Stimulated activated CD8-positive, alpha-beta memory T cell treated with anti-CD3 and anti-CD28 coated beads, Interleukin-7, amount 100 ng/mL, for 24 hours (primary cell): ENCODE measurements at places on chromosomes 12 and 14.

- no peak for DNase-seq
Observed at GRCh38 chr14:79438696-79439342, 772.5 kb downstream of the DIO2 start.

DNA sequence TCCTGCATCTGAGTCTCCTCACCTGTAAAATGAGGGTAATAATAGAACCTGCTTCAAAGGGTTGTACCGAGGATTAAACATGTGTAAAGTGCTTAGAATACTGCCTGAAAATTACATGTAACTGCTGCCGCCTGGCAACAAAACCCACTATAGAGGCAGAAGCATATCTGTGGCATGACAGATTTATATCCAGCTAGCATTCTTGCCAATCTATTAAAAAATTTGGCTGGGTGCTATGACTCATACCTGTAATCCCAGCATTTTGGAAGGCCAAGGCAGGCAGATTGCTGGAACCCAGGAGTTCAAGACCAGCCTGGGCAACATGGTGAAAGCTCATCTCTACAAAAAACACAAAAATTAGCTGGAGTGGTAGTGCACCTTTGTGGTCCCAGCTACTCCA, 16.4 kb upstream of the KSR2 start:
- no peak for DNase-seq

DNA sequence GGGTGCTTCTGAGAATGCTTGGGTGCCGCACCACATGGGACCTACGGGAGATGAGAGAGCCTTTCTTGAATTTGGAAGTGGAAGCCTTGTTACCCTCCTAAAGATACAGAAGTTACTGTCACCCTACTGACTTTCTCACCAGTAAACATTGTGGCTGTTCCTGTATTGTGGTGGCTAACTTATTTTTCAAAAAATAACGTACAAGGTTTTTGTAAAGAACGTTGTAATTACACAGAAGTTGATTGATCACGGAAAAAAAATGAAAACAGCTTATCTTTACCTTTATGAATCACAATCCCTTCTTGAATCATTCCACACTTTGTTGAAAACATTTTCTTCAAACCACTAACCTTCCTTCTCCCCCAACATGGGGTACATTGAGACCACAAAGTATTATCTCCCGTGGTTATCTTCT, 22.0 kb upstream of the PPFIBP1 start:
- no peak for DNase-seq

DNA sequence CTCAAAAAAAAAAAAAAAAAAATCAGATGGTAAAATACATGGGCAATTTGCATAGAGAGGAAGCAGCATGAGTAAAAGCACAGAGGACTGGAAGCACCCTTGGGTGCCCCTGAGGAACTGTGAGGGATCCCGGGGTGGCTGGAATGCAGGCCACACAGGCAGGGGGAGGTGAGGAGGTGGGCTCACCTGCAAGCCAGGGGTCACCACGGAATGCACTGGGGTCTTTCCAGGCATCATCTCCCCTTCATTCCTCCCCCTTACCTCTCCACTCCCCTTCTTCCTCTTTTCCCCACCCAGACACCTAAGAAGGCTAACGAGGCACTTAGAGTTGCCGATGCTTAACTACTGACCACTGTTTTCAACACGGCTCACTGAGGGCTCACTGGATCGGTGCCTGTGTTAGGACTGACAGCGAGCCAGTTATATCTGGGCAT, 14.4 kb upstream of the HIP1R start:
- no peak for DNase-seq

- no peak for DNase-seq
Observed at GRCh38 chr12:19886639-19887064, 447.4 kb downstream of the AEBP2 start.

- no peak for DNase-seq
Observed at GRCh38 chr12:98439981-98440581, 75.3 kb upstream of the TMPO start.

- DNase-seq: no peak
Observed at GRCh38 chr14:23469906-23470403, 452 bp downstream of the NGDN start.

GRCh38 chr12:4106621-4107020, 166.9 kb upstream of the CCND2 start:
- no peak for DNase-seq

- DNase-seq: no peak
Observed at GRCh38 chr14:57875296-57875695, 9.4 kb upstream of the SLC35F4 start.

DNA sequence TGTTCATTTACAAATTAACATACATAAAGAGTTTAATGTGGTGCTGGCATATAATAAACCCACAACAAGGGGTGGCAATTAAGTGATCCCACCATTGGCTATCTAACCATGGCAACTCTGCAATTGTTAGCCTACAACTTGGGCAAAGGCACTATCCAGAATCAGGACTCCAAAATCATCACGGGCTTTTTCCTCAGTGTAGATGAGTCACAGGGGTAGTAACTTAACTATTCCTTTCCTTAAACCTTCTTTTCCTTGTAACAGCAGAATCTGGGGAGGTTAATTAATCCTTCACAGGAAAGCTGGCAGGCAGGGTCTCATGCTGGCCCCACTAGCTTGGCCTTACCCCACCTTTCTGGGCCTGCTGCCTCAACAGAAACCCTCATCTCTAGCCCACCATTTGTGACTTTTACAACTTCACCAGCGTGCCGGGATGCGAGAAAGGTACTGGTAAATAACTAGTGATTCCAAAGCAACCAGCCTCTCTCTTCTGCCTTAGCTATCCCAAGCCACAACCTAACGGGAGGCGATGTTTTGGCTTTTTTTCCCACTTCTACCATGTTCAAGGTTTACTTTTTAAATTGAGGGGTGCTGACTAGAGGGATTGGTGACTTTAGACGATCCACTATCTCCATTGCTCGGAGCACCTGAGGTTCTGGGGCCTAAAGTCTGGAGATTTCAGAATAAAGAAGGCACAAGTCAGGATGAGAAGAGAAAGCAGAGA, 744 bp downstream of the ATP5MC2 start:
- no peak for DNase-seq

DNA sequence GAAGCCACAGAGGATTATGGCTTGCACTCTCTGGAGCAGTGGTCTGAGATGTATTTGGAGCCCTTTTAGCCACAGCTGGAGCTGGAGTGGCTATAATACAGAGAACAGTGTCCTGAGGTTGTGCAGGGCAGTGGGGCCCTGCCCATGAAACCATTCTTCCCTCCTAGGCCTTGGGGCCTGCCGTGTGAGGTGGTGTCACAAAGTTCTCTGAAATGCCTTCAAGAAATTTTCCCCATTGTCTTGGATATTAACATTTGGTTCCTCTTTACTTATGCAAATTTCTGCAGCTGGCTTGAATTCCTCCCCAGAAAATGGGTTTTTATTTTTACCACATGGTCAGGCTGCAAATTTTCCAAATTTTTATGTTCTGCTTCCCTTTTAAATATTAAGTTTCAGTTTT, 79.3 kb downstream of the UNC79 start:
- no peak for DNase-seq

DNA sequence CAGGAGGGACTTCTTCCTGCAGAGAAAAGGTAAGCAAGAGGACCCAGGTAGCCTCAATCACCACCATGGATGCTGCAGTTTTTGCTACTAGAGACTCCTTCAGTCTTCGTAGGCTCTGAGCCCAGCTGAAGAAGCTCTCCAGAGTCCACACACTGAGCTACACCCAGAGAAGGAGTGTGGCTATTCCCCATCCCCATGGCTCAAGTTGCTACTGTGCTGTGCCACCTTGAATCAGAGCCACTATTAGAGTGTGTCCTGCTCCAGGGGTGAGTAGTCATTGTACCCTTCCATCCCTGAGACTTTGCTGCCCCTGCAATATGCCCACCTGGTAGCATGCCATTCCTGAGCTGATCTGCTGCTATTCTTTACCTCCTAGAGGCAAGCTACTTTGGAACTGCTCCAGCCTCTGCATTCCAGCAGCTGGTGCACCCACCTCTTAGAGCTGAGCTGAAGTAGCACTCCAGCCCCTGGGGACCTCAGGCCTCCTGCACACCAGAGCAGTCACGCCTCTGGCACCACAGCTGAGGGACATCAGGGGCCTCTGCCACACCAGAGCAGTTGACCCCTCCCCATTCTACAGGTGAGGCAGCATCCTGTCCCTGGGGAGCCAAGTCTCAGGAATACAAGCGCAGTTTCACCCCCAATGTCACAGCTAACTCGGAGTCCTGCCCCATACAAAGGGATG, 213.0 kb downstream of the TRHDE start:
- DNase-seq: no peak

GRCh38 chr12:119730381-119730780, 62.4 kb downstream of the PRKAB1 start:
- no peak for DNase-seq

GRCh38 chr12:109115758-109116610, at the start of gene ACACB:
Gene ACACB, plus strand, starts transcription at chr12:109116587. Its CDS starts 22,819 bp downstream, at chr12:109139406.
- DNase-seq: no peak

DNA sequence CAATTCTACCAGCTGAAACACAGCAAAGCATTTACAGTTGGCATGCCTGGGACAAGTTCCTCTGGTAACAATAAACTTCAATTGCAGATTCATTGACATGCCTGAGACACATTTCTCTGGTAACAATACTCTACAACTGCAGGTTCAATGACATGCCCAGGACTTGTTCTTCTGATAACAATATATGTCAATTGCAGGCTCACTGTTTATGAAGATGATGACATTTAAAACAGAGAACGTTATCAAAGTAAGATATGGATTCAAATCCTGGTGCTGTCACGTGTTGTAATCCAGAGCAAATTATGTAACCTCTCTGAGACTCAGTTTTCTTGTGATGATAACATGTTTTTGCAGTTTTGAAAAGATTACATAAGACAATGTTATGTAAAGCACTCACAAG, 20.5 kb downstream of the KITLG start:
- DNase-seq: no peak

DNA sequence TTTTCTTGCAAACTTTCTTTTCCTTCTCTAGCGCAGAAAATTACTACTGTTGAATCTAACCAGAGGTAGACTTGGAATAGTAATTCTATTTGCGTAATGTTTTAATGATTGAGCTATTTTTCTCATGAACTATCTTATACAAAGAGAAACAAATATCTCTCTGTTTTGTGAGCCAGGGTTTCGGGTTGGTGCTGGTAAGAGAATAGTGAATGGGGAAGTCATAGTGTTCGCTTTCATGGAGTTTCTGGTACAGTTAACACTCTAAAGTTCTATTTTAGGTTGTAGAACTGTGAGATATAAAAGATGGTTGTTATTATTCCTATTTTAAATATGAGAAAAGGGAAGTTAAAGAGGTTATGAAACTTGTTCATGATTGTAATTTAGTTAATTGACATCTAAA, 6.6 kb downstream of the CLEC1B start:
- DNase-seq: no peak

DNA sequence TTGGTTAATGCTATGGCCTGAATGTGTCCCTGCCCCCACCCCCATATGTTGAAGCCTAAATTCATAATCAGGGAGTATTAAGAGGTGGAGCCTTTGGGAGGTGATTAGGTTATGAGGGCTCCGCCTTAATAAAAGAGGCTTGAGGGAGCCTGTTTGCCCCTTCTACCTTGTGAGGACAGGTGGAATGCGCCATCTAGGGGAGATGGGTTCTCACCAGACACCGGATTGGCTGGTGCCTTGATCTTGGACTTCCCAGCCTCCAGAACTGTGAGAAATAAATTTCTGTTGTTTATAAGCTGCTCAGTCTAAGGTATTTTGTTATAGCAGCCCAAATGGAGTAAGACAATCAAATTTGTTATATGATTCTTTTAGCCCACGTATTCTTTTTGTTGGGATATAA, 148.3 kb downstream of the PTCSC3 start:
- no peak for DNase-seq

DNA sequence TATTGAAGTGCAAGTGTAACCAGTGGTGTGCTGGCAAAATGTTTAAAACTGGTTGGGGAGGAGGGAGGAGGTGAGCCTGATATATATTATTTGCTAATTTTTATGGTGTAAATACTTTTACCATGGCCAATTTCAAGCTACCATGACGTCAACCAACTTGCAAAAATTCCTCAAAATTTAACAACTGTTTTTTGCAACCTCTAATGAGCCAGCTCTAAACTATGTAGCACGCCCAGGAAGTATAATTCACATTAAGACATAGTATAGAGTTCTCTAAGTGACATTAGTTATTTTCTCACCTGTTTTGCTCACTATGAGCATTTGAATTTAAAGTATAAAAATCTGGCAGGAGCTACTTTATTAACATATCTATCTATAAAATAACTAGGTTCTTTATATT, 41.4 kb downstream of the ATL1 start:
- DNase-seq: no peak

- no peak for DNase-seq
Observed at GRCh38 chr14:50344116-50344775, 32.1 kb downstream of the DMAC2L start.

GRCh38 chr12:45477526-45477925, 252.0 kb upstream of the ARID2 start:
- no peak for DNase-seq

DNA sequence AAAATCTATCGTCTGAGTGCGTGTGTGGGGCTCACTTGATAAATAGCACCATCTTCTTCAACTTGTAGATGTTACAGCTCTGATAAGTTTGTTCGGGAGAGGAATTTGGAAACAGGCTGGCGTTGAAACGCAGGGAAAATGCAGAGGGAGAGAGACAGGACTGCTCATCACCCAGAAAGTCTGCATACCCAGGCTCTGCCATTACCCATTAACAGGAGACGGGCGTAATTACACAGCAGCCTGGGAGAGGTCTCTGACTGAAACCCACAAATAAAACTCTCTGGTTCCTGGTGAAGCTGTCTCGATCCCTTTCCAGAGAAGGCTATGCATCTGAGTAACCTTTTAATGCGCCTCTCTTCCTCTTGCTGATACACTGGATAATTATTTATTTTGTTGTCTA, 547.3 kb downstream of the BCL11B start:
- DNase-seq: no peak

GRCh38 chr12:79186506-79186905, 321.9 kb downstream of the SYT1 start:
- DNase-seq: no peak

DNA sequence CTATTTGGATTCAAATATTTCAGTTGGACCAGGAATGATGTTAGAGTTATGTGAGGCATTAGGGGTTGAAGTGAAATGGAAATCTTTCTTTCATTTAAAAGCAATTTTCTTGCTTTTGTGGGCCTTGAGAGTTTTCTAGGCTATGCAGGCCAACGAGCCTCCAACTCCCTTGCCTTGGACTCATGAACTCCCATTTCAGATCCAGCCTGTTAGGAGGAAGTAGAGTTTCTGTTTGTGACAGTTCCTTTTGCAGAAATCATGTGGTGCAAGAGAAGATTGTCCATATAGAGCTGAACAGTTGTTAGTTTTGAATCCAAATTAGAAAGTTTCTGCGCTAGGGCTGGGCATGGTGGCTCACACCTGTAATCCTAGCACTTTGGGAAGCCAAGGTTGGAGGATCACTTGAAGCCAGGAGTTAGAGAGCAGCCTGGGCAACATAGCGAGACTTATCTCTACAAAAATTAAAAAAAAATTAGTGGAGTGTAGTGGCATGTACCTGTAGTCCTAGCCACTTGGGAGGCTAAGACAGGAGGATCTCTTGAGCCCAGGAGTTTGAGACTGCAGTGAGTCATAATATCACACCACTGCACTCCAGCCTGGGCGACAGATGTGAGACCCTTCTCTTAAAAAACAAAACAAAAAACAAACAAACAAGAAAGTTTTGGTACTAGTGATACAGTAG, 47.3 kb upstream of the MED13L start:
- no peak for DNase-seq
